Fibroblast of skin of right biceps (primary cell): ENCODE measurements at places on chromosomes 12 and 14.

GRCh38 chr12:84996759-84997158, 39.3 kb downstream of the TSPAN19 start:
- DNase-seq = no peak

DNA sequence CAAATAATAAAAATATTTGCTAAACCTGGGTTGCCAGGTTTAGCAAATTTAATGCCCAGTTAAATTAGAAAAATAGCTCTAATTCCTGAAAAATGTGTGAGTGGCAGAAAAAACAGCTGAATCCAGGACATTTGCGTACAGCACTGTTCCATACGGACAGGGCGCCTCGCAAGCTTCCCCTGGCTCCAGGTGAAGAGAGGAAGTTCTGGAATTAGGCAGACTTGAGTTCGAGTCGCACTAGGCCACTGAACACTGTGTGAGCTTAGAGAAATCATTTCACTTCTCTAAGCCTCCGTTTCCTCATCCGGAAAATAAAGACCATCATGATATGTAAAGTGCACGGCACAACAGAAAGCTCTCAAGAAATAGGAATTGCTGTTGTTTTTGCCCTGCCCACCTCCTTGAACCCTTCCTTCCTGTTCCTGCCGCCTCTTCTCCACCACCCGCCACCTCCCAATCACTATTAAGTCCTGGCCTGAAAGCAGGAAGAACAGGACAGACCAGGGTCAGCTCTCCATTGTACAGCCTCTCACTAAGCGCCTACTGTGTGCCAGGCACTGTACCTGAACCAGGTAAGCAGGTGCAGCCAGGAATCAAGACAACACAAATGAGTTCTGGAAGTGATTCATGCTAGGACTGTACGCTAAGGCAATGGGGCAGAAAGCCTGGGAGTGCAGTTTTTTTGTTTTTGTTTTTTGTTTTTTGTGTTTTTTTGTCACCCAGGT, 763 bp upstream of the PHETA1 start:
- DNase-seq = no peak

GRCh38 chr14:67547224-67547780, 14.2 kb downstream of the PLEKHH1 start:
- no peak for DNase-seq

DNA sequence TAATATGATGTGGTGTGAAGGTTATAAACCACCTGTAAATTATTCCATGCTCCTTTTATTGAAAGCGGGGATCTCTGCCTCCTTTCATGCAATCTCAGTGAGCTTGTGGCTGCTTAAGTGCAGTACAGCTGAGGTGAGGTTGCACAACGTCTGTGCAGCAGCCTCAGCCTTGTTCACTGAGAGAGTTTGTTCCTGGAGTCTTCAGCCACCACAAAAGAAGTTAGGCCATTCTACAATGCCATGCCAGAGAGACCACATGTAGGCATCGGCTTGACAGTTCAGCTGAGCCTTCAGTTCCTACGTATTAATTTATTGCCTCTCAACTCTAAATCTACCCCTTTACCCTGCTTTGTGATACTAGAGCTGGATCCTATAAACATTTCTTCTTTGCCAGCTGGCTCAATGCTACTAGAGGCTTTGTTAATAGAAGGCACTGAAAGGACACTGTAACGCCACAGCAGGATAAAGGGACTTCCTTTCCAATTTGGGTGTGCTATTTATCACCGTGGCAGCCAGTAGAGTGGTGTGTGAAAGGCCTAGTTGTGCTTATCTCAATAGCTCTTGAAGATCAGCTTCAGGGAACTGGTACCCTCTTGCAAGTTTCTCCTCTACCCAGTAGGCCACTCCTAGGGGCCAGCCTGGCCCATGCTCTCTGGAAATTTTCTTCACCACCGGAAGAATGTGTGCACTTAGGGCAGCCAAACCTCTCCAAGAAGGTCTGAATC, 337.7 kb downstream of the IPO8 start:
- no peak for DNase-seq

DNA sequence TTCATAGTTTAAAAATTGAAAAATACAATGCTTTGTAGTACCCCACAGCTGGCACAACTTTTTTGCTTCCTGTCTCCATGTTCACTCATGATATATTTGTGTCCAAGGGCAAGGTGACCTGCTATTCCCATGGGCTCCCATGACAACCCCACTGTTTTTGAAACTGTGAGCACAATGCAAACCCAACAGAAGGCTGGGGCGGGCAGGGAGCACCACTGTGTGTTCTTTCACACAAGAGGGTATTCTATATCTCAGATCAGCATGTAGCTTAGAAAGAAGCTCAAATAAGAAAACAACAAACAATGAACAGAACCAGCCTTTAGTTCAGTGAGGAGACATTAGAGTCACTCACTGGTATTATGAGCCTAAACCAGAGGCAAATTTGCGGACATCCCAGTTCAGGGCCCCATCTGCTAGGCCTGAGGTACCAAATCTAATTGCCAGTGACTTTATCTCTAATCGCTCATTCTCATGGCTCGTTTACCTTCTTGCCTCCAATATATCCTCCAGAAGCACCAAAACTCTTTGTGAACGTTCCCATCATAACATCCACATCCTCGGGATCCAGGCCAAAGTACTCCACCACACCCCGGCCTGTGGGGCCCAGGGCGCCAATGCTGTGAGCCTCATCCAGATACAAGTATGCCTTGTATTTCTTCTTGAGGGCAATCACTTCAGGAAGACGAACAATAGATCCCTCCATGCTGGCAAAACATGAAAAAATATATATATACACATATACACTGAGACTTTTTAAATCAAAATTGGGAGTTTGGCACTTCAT, 56.4 kb upstream of the ISM2 start:
- no peak for DNase-seq

- DNase-seq = no peak
Observed at GRCh38 chr14:105940534-105941225, 414.3 kb downstream of the TMEM121 start.

GRCh38 chr12:89429528-89429927, 77.2 kb upstream of the DUSP6 start:
- DNase-seq = no peak

GRCh38 chr14:89033756-89034155, 209.3 kb downstream of the TTC8 start:
- no peak for DNase-seq
